Suprapubic skin (tissue), 4 donors: ENCODE measurements at places on chromosomes 2 and 18. TPM values are rescaled to one million over a fixed set of nuclear protein-coding genes. Genes with fewer than 3 reads are reported as not detected.

- H3K27me3 ChIP-seq = no peaks in the 10 kb centered on the region
- no peaks in the 10 kb centered on the region for H3K36me3 ChIP-seq
- no peak for DNase-seq
- H3K27ac ChIP-seq = no peak overlapping the region
- no peak overlapping the region for H3K4me3 ChIP-seq
Observed at GRCh38 chr2:118696786-118697465, 150.5 kb downstream of the EN1 start.

TMEM127 gene
- total RNA-seq = 66.5 TPM

- no peaks in the 10 kb centered on the region for H3K36me3 ChIP-seq
- H3K4me3 ChIP-seq = no peak overlapping the region
- no peaks in the 10 kb centered on the region for H3K27me3 ChIP-seq
- peaks cover 38% of the 10 kb centered on the region for H3K4me1 ChIP-seq
Observed at GRCh38 chr2:176535467-176536113, 266.3 kb downstream of the MTX2 start.

PKDCC gene
- total RNA-seq = 5.6 TPM

AQP12B gene
- not detected for total RNA-seq

ATP6V1C2 gene
- total RNA-seq = 175 TPM

- no peaks in the 10 kb centered on the region for H3K36me3 ChIP-seq
- no peak overlapping the region for H3K27ac ChIP-seq
- H3K4me1 ChIP-seq = peaks cover 8% of the 10 kb centered on the region
- no peak overlapping the region for H3K4me3 ChIP-seq
Observed at GRCh38 chr2:215828528-215829184, 184.7 kb downstream of the MREG start.

GRCh38 chr2:15663802-15664201 lies 72.1 kb downstream of the DDX1 start:
- no peaks in the 10 kb centered on the region for H3K36me3 ChIP-seq
- peaks cover 18% of the 10 kb centered on the region for H3K4me1 ChIP-seq
- no peak overlapping the region for H3K4me3 ChIP-seq

HOXD9 gene
- not detected for total RNA-seq

DNA sequence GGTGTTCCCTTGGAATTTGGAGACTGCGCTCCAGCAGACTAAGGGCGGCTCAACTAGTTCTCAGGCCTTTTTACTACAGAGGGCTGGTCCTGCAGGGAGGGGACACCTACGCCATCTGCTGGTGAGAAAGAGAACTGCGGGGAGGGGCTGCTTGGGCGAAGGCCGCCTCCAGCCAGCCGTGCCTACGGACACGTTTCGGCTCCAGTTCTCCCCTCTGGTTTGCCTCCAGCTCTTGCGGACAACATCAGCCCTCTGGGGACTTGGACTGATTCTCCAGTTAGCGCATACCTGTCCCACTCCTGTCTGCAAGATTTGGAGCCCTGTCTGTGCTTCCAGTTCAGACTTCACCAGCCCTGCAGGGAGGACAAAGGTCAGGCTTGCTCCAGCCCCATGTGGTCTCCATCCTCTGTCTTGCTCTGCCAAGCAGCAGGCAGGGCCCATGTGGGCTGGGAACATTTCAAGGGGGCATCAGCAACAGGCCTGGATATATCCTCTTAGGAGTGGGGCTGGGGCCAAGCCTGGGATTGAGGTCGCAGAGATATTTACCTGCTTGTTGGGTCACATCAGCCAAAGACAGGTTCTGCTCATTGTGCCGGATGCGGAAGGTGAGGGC lies 10.3 kb downstream of the PTPRN start:
- peaks cover 19% of the 10 kb centered on the region for H3K4me1 ChIP-seq
- H3K27me3 ChIP-seq = peaks cover 36% of the 10 kb centered on the region
- no peak overlapping the region for H3K27ac ChIP-seq
- no peaks in the 10 kb centered on the region for H3K36me3 ChIP-seq
- DNase-seq = peak; percentile 89
- no peak overlapping the region for H3K4me3 ChIP-seq

GRB14 gene
- 2.2 TPM for total RNA-seq

- H3K36me3 ChIP-seq = no peaks in the 10 kb centered on the region
- no peak overlapping the region for H3K4me3 ChIP-seq
- no peaks in the 10 kb centered on the region for H3K27me3 ChIP-seq
- no peak overlapping the region for H3K27ac ChIP-seq
- H3K4me1 ChIP-seq = peaks cover 27% of the 10 kb centered on the region
- no peak for DNase-seq
Observed at GRCh38 chr2:23621616-23622015, 236.6 kb downstream of the KLHL29 start.

GRCh38 chr2:51120754-51121280 lies 88.9 kb upstream of the NRXN1 start:
- DNase-seq = no peak
- H3K27ac ChIP-seq = no peak overlapping the region
- no peaks in the 10 kb centered on the region for H3K36me3 ChIP-seq
- H3K27me3 ChIP-seq = no peaks in the 10 kb centered on the region
- no peaks in the 10 kb centered on the region for H3K4me1 ChIP-seq

GRCh38 chr2:24642351-24642750 lies 150.8 kb downstream of the PTRHD1 start:
- no peaks in the 10 kb centered on the region for H3K4me1 ChIP-seq
- H3K27me3 ChIP-seq = no peaks in the 10 kb centered on the region
- H3K27ac ChIP-seq = no peak overlapping the region
- no peaks in the 10 kb centered on the region for H3K36me3 ChIP-seq
- DNase-seq = no peak

- peaks cover 27% of the 10 kb centered on the region for H3K4me1 ChIP-seq
- H3K4me3 ChIP-seq = no peak overlapping the region
- no peak for DNase-seq
- no peak overlapping the region for H3K27ac ChIP-seq
- no peaks in the 10 kb centered on the region for H3K36me3 ChIP-seq
Observed at GRCh38 chr2:168574856-168575630, 119.0 kb downstream of the CERS6 start.

MYL12A gene
- 259 TPM for total RNA-seq

RANBP2 gene
- 87.4 TPM for total RNA-seq

DNA sequence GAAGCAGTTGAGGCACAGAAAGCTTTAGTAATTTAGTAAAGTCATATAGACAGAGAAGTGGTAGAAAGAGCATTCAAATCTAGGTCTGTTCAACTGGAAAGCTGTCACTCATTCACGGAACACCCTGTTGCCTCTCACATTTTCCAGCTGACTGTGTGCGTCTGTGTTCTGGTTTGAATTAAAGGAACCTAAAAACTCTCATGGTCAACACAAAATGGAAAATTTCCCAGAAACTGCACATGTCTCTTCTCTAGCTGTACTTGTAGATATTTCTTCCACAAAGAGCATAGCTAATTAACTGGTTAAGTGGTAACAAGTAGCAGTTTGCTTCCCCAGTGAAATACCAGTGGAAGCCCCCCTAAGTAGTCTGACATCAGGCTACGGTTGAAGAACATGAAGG lies 390.8 kb downstream of the TGIF1 start:
- DNase-seq = no peak
- no peak overlapping the region for H3K4me3 ChIP-seq
- H3K27ac ChIP-seq = no peak overlapping the region

- no peaks in the 10 kb centered on the region for H3K27me3 ChIP-seq
- H3K27ac ChIP-seq = no peak overlapping the region
- no peak overlapping the region for H3K4me3 ChIP-seq
- no peak for DNase-seq
- no peaks in the 10 kb centered on the region for H3K4me1 ChIP-seq
- H3K36me3 ChIP-seq = peaks cover 44% of the 10 kb centered on the region
Observed at GRCh38 chr18:45850021-45850420, 24.5 kb downstream of the SIGLEC15 start.

DNA sequence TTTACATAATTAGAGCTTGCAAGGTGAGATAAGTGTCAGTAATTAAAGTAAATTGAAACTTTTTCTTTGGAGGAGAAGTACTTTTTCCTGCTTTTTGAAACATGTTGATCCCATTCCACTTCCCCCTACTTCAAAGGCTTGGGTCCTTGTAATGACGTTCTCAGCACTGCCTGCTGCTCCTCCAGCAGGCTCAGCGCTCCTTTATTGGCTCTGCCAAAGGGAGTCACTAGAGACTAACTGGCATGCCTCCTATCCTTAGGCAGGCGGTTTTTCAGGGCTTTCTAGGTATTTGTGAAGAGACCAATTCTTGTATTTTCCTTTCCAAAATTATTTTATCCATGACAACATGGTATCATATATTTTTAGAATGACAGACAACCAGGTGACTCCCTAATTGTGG lies 43.9 kb upstream of the ACADL start:
- H3K36me3 ChIP-seq = no peaks in the 10 kb centered on the region
- H3K27me3 ChIP-seq = peaks cover 4% of the 10 kb centered on the region
- no peak overlapping the region for H3K4me3 ChIP-seq
- H3K4me1 ChIP-seq = no peaks in the 10 kb centered on the region
- DNase-seq = no peak
- H3K27ac ChIP-seq = no peak overlapping the region

DNA sequence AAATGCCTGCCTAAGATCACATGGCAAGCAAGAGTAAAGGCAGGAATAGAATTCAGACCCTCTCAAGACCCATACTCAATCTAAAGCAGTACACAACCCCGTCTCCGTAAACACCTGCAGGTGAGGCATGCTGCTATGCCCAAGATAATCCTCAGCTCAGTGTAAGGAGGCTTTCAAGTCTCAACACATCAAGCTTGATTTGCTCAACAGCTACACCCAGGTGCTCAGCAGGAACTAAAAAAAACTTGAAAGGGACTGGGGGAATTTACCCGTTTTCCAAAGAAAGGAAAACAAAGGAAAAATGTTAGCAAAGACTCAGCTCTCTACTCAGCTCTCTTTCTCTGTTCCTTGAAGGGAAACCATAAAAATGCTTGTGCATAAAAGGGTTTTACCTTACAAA lies 301.8 kb downstream of the C1D start:
- H3K4me3 ChIP-seq = no peak overlapping the region
- no peaks in the 10 kb centered on the region for H3K36me3 ChIP-seq
- no peak overlapping the region for H3K27ac ChIP-seq
- no peaks in the 10 kb centered on the region for H3K27me3 ChIP-seq

DNA sequence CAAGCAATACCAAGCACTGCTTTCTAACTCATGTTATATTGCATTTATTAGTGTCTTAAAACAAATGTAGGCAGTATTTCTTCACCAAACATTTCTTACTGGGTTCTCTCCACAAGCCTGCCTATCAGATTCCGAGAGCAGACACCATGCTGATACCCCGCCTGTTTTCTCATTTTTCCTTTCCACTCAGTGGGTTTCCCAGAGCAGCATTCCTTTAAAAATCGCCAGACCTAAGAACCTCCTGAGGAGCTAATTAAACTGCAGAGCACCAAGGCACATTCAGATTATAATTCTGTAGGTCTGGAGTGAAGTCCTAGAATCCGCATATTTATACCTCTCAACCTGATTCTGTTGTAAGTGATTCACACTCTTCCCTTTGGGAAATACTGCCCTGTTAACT lies 405.6 kb downstream of the TNS1 start:
- DNase-seq = no peak
- H3K36me3 ChIP-seq = no peaks in the 10 kb centered on the region
- no peaks in the 10 kb centered on the region for H3K4me1 ChIP-seq
- no peak overlapping the region for H3K27ac ChIP-seq
- H3K27me3 ChIP-seq = no peaks in the 10 kb centered on the region

- no peak overlapping the region for H3K4me3 ChIP-seq
- no peak overlapping the region for H3K27ac ChIP-seq
- H3K27me3 ChIP-seq = no peaks in the 10 kb centered on the region
- H3K4me1 ChIP-seq = no peaks in the 10 kb centered on the region
- no peaks in the 10 kb centered on the region for H3K36me3 ChIP-seq
- no peak for DNase-seq
Observed at GRCh38 chr2:193584522-193584938, 1389.8 kb upstream of the TMEFF2 start.

SCN2A gene
- total RNA-seq = 0.19 TPM

DNA sequence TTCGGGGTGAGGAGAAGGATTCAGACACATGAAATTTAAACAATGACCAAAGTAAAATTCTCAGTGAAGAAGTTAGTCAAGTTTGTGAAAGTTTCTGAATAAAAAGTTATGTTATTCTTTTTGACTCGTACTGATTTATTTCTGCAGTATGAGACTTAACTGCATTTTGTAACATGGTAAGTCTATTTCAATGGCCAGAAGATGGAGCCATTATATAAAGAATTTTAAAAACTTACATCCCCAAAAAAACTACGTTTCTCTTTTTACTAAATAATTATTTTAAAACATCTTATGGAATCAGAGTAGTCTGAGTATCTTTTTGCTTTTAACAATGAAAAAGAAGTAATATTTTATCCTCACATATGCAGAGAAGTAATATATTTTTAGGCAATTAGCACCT lies 51.4 kb upstream of the SCN1A start:
- H3K4me1 ChIP-seq = no peaks in the 10 kb centered on the region
- no peak overlapping the region for H3K27ac ChIP-seq
- H3K36me3 ChIP-seq = no peaks in the 10 kb centered on the region
- no peak overlapping the region for H3K4me3 ChIP-seq

- H3K4me3 ChIP-seq = no peak overlapping the region
- H3K36me3 ChIP-seq = no peaks in the 10 kb centered on the region
- no peak overlapping the region for H3K27ac ChIP-seq
- peak; percentile 19 for DNase-seq
- peaks cover 50% of the 10 kb centered on the region for H3K27me3 ChIP-seq
- H3K4me1 ChIP-seq = no peaks in the 10 kb centered on the region
Observed at GRCh38 chr2:240203031-240203787, 62.8 kb upstream of the OTOS start.

- H3K4me1 ChIP-seq = no peaks in the 10 kb centered on the region
- peaks cover 6% of the 10 kb centered on the region for H3K27me3 ChIP-seq
- H3K36me3 ChIP-seq = no peaks in the 10 kb centered on the region
- no peak overlapping the region for H3K4me3 ChIP-seq
Observed at GRCh38 chr2:18378020-18378653, 182.3 kb downstream of the RDH14 start.

ABCG5 gene
- not detected for total RNA-seq

DNA sequence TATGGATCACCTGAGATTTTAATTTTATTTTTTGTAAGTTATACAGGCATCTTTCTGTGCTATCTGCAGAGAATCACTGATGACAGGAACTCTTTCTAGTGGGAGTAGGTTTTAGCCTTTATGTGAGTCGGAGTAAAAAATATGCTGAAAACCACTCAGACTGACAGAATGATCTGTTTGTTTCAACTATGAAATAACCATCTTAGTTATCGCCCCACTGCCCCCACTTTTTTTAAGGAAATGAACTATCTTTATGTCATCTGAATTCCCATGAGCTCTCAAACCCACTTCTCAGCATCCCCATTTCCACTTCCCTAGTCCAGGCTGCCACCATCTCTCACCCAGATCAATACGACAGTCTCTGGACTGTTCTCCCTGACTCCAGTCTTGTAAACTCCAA lies 38.9 kb downstream of the MRPL33 start:
- H3K27ac ChIP-seq = no peak overlapping the region
- no peaks in the 10 kb centered on the region for H3K36me3 ChIP-seq
- no peaks in the 10 kb centered on the region for H3K27me3 ChIP-seq
- H3K4me3 ChIP-seq = no peak overlapping the region

ABHD1 gene
- total RNA-seq = not detected

DNA sequence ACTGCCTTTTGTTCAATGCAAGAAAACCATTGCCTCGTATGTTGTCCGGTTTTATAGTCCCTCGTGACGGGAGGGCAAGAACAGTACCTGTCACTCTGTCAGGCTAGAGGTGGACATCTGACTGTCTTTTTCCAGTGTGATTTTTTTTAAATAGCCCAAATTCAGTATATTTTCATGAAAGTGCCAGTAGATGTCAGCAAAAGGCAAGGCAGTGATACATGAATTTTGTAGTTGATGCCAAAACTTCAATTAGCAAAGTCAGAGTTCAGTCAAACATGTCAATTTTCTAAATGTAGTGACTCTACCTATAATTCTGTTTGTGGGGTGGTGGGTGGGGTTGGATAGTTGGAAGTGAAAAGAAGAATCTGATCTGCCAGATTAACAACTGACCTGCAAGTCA lies 296.0 kb upstream of the MC4R start:
- no peaks in the 10 kb centered on the region for H3K4me1 ChIP-seq
- H3K36me3 ChIP-seq = no peaks in the 10 kb centered on the region
- no peaks in the 10 kb centered on the region for H3K27me3 ChIP-seq

ANXA4 gene
- 58.1 TPM for total RNA-seq
